ENCODE measurements at places on chromosomes 2 and 18. TPM values are rescaled to one million over a fixed set of nuclear protein-coding genes. Genes with fewer than 3 reads are reported as not detected.

IL36RN gene
- total RNA-seq = not detected

TRIM54 gene
- total RNA-seq = not detected

IL1A gene
- not detected for total RNA-seq

CPO gene
- 0.32 TPM for total RNA-seq
